Vagina (tissue), 2 donors: ENCODE measurements at places on chromosomes 5 and 9.

DNA sequence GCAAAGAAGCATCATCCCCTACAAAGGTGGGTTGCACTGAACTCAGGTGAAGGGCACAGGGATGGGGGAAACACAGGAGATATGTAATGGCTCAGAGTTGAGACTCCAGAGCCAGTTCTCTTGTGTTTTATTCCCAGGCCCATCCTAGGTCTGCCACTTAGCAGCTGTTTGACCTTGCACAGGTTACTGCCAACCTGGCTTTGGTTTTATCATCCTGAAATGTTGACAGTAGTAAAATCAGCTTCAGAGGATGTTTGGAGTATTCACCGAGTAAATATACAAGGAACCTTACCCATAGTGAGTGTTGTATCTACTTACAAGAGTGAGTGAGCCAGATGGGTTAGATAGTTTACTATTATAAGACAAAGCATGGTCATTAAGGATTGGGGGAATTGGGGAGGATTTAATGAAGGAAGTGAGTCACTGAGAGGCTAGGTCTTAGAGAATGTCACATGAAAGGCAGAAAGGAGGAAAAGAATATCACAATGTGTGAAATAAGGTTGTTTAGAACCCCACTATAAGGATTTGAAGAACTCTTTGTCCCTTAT, 141.3 kb downstream of the MAN2A1 start:
- DNase-seq = no peak

DNA sequence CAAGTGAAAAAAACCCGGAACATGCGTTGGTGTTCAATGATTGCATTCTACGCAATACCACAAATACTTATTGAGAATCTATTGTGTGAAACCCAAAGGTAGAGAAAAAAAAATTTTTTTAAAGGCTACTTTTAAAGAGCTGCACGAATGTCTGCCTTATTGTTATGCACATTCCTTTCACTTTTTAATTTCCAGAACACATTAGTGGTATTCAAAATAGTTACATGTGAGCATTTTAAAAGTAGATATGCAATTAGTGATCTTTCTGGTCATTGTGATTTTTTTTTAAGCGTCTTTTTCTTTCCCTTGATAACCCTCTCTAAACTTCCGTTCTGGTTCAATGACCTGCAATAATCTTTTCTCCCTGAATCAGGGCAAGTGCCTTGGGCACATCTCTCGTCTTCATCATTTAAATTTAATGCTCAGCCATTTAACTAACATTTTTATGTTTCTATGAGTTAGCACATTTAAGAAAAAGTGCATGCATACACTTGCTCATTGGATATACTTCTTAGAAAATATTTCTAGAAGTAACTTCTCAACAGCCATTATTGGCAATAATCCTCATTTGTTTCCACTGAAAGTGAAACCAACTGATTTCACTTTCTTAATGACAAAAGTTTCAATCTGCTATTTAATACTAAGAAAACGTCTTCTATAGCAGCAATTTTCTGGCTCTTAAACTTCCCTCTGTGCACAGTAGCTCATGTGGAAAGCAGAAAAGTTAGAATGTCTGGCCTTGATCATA, 80.3 kb downstream of the CDH6 start:
- no peak for DNase-seq

DNA sequence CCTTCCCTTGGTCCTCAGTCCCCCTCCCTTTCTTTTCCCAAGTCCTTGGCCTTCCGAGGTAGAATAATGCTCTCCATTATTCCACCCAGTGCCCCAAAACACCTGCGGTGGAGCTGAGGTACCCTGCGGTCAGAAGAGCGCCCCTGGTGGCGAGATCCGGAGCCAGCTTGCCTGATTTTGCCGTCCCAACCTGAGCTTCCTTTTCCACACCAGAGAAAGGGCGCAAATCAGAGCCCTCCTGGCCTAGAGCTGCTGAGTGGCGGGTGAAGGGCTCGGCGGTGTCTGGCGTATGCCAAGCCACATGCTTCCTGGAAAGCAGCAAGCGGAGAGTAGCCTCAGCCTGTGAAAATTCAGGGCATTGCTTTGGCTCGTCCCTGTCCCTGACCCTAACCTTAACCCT, 21.1 kb upstream of the CARTPT start:
- no peak for DNase-seq

- DNase-seq = no peak
These were observed 2.4 kb downstream of the PCYOX1L start for GRCh38 chr5:149360272-149360671.

DNA sequence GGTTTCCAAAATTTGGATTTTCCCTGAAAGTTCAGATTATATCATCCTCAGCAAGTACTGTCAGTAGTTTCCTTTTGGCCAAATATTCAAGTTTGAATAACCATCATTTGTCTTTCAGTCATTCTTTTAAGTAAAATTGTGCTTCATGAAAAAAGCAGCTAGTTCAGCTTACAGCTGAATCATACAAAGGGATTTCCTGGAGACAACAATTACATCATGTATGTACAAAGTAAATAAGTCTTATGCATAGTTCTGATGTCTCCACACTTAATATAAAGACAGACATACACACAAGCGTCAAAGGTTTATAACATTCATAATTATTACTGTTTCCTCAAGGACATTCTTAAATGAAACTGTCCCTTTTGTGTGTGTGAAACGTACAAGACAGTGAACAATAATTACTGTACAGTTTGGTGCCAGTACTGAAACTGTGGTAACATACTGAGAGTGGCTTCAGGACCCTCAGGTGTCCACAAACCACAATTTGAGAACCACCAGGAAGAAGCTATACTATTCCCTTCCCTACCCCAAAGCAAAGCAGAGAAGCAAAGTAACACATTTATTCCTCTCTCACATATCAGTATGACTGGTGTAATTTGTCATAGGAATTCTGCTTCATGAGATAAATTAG, 746.6 kb downstream of the TAF11L14 start:
- DNase-seq = no peak

GRCh38 chr5:62783374-62784057, 204.9 kb downstream of the LRRC70 start:
- DNase-seq = no peak

- no peak for DNase-seq
These were observed 58.1 kb downstream of the TSSK1B start for GRCh38 chr5:113376640-113377039.

GRCh38 chr5:124748687-124749594, 2.5 kb upstream of the ZNF608 start:
- peak; percentile 96 for DNase-seq

- DNase-seq = no peak
These were observed 307.1 kb downstream of the TLE1 start for GRCh38 chr9:81382281-81382680.

- no peak for DNase-seq
These were observed 75.7 kb upstream of the PPP1R26 start for GRCh38 chr9:135403733-135404450.
